ENCODE measurements at places on chromosomes 16 and 17.

- no peak for DNase-seq
Measured at GRCh38 chr16:27225536-27226360, 22.4 kb downstream of the KDM8 start.

- DNase-seq: no peak
Measured at GRCh38 chr16:89482150-89482816, 8.1 kb downstream of the ANKRD11 start.

DNA sequence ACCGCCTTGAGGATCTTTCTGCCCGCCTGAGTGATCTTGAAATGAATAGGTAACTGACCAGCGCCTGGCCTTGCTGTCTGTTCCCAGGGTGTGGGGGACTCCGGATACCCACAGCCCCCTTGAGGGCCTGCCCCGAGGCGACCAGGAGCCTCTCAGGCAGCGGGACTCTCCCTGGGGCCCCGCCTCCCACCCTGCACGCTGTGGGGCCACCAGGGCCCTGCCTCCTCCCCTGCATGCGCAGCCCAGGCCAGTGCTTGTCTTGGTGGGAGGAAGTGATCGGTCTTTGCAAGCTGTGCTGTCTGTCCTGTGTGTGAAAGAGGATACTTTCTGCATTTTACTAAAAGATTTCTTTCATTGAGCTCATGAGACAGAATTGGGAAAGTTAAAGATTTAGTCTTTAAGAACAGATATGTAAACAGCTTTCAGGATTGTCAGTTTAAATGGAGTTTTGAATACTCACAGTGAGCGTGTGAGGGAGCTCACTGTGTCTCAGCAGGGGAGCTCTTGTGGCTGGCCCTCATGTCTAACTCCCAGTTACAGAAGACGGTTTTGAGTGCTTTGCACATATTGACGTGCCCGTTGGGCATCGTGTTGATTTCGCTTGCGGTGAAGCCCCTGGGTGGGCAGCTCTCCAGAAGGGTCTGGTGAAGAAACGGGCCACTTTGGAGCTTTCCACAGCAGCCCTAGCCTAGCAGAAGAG is 36.1 kb upstream of the CAPN15 start:
- no peak for DNase-seq

GRCh38 chr16:56368545-56368944 is 56.8 kb downstream of the AMFR start:
- DNase-seq: no peak

- DNase-seq: no peak
Measured at GRCh38 chr17:66647391-66647983, 187.4 kb upstream of the CACNG5 start.

GRCh38 chr16:71889147-71889546 is 5.2 kb upstream of the ZNF821 start:
- no peak for DNase-seq

- DNase-seq: no peak
Measured at GRCh38 chr16:22007159-22007508, 777 bp upstream of the MOSMO start.

- DNase-seq: peak; percentile 45
Measured at GRCh38 chr16:50213939-50214519, 52.3 kb upstream of the ADCY7 start.

DNA sequence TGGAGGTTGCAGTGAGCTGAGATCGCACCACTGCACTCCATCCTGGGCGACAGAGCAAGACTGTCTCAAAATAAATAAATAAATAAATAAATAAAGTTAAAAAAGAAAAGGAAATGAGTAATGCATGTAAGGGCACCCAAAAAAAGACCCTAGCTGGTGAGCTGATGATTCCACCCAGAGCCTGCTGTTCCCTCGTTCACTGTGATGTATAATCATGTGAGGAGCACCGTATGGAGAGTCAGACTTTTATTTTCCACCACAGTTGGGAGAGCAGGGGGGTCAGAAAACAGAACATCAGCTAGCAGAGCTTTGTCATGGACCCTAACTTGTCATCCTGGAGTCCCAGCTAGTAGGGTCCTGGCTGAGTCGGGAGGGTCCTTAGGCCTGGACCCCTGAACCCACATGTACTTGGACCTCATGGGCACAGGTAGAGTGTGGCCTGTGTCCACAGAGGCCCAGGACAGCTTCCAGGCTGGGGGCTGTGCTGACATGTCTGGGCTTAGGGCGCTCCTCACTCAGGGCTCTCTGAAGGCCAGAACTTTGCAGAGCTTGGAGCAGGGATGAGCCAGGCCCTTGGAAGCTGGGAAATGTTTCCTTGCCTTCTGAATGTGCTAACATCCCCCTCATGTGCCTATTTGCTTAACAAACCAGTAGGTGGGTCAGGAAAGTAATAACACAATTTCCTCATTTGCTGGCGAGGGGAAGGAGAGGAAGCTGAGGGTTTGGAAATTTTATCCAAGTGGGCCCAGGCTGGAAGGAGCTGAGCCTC is 18.8 kb upstream of the LASP1NB start:
- no peak for DNase-seq

GRCh38 chr17:2852729-2853282 is 56.6 kb downstream of the RAP1GAP2 start:
- no peak for DNase-seq

GRCh38 chr17:35087731-35088355 is 24.3 kb upstream of the RFFL start:
- no peak for DNase-seq

- no peak for DNase-seq
Measured at GRCh38 chr17:8488901-8489300, 53.2 kb downstream of the NDEL1 start.

GRCh38 chr16:2988590-2989099 is 8.4 kb upstream of the PKMYT1 start:
- DNase-seq: no peak

GRCh38 chr16:14449790-14450480 is 180.1 kb downstream of the PARN start:
- no peak for DNase-seq

DNA sequence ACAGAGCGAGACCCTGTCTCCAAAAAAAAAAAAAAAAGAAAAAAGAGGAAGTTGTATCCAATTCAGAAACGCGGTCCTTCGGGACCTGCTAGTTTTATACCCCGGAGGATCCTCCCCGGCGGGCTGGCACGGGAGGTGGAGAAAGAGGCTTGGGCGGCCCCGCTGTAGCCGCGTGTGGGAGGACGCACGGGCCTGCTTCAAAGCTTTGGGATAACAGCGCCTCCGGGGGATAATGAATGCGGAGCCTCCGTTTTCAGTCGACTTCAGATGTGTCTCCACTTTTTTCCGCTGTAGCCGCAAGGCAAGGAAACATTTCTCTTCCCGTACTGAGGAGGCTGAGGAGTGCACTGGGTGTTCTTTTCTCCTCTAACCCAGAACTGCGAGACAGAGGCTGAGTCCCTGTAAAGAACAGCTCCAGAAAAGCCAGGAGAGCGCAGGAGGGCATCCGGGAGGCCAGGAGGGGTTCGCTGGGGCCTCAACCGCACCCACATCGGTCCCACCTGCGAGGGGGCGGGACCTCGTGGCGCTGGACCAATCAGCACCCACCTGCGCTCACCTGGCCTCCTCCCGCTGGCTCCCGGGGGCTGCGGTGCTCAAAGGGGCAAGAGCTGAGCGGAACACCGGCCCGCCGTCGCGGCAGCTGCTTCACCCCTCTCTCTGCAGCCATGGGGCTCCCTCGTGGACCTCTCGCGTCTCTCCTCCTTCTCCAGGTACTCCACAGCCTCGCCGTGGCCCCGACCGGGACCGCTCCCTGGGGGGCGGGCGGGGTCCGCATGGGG is at the start of gene CDH3:
TSS of gene CDH3 (plus strand) at position 596 of the 779 bp plus-strand sequence. CDS start at position 666, 70 bp downstream.
- DNase-seq: no peak

- no peak for DNase-seq
Measured at GRCh38 chr17:68509141-68510057, 2.8 kb upstream of the PRKAR1A start.

GRCh38 chr17:56184650-56185049 is 31.4 kb downstream of the ANKFN1 start:
- DNase-seq: no peak

DNA sequence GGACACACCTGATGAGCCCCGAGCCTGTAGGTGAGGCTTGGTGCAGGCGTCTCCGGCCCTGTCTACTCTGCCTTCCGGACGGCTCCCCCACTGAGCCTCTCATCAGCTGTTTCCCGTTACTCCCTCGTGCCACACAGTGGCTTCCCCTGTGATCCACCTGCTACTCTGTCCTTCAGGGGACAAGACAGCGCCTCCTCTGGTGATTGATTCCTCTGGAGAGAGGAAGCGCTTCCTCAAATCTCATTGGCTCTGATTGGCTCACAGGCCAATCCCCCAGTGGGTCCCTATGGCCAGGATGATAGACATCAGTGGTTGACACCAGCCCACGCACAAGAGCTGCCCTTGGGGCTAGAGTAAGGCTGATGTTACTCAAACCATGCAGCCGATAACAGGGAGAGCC is 24.0 kb downstream of the RNF213 start:
- DNase-seq: no peak

DNA sequence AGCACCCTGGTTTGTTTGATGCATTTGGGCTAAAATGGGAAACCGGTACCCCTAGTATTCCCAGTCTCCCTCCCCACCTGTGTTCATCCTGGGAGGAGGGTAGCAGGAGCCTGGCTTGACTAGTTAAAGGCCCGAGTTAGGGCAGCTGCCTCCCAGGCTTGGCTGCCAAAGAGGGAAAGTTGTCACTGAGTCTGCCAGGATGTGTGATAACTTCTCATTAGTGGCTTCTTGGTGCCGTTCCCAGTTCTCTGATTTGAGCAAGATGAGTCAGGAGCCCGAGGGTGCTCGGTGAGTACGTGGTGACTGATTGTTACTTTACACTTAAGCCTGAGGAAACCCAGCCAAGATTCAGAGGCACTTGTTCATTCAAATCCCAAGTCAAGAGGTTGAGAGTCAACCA is 2.5 kb downstream of the KRT32 start:
- DNase-seq: no peak

- DNase-seq: no peak
Measured at GRCh38 chr16:80167657-80168390, 373.0 kb upstream of the DYNLRB2 start.

- no peak for DNase-seq
Measured at GRCh38 chr17:71164561-71164960, 956.3 kb upstream of the SOX9 start.

- DNase-seq: peak; percentile 45
Measured at GRCh38 chr16:56932721-56933619, 1.0 kb downstream of the HERPUD1 start.

DNA sequence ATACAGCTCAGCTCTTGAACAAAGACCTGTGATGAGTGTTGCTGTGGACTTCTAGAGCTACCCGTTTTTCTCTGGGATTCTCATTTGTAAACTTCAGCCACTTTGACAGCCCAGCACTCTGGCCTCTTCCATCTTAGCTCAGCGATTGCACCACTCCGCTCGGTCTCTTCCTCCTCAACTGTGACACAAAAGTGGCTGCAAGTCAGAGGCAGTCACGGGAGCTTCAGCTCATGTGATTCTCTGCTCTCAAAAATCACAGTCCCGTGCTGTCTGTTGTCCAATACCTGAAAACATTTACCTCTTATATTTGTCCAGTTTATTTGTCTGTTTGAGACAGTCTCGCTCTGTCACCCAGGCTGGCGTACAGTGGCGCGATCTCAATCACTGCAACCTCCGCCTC is 75.7 kb upstream of the DNAH17 start:
- no peak for DNase-seq

DNA sequence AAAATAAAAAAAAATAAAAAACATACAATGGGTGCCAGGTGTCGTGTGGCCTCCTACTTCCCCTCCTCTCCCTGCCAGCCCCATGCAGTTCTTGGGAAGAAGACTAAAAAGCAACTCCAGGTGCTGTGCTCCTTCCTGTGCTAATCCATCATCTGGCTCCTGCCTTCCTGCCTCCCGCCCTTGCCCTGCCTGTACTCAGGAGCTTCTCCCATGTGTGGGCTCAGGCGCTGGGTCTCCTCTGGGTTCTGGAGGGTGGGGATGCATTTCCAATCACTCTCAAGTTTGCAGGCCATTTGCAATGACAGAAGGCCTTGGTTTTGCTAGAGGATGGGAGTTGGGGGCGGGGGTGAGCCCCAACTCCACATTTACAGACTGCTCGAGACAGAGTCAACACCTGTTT is 122.9 kb downstream of the SDK2 start:
- no peak for DNase-seq

DNA sequence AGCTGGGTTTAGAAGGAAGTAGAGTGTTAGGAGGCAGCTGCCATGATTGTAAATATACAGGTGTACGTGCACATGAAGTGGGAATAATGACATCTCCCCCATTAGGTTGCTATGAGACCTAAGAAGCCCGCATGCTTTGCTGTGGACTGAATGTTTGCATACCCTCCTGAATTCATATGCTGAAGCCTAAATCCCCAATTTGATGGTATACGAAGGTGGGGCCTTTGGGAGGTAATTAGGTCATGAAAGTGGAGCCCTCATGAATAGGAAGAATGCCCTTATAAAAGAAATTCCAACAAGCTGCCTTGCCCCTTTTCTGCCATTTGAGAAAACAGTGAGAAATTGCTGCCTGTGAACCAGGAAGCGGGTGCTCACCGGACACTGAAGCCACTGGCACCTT is 44.0 kb downstream of the CCDC182 start:
- no peak for DNase-seq

DNA sequence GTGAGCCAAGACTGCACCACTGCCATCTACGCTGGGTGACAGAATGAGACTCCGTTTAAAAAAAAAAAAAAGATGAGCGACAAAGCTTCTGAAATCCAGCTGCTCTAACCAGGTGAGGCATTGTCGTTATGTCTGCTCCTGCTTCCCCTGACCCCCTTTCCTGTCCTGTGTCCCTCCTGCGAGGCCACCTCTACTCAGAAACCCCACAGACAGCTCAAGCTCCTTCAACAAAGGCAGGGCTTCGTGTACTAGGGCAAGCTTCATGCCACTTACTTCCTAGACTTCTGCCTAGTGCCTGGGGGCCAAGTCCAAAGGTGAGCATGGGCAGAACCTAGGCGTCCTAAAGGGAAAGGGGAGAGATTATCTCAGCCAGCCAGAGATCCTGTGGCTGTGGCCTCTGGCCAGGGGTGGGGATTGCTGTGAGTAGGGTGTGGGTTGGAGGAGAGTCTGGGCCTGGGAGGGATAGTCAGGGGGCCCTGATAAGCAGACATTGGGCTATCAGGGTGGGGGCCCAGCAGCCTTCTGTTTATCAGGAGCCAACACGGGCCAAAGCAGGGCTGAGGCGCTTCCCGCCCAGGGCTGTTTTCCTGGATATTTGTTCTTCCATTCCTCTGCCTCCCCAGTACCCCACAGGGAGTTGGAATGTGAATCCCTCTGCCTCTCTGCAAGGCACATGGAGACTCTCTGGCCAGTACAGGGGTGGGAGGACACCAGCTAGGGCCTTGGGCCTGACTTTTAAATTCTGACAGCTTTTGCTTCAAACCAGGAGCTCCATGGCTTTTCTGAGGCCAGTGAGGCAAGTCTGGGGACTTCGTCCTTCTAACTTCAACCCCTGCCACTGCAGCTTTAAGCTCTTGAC is 10.4 kb downstream of the ERAL1 start:
- DNase-seq: no peak

GRCh38 chr16:61909074-61909473 is 127.2 kb downstream of the CDH8 start:
- DNase-seq: no peak

GRCh38 chr16:71929048-71929447 is 33.7 kb downstream of the IST1 start:
- no peak for DNase-seq

DNA sequence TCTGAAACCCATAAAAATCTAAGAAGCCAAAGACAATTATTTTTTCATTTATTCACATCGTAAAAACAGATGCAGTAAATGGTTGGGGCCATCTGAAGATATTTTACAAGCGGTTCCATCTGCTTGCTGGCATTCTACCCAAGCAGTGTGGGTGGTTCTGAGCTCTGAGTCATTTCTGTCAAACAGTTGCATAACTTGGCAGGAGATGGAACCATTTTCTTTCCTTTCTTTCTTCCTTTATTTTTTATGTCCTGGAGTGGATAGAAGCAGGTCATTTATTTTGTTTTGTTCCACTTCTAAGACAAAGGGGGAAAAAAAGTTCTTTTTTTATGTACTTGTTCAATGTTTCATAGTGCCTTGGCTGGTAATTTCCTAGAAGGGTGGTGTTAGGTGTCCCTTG is 1151.9 kb upstream of the GOT2 start:
- DNase-seq: no peak
